ENCODE measurements at places on chromosomes 1 and 21.

- DNase-seq: no peak
These were observed 52.5 kb downstream of the POU2F1 start for GRCh38 chr1:167273027-167273800.

DNA sequence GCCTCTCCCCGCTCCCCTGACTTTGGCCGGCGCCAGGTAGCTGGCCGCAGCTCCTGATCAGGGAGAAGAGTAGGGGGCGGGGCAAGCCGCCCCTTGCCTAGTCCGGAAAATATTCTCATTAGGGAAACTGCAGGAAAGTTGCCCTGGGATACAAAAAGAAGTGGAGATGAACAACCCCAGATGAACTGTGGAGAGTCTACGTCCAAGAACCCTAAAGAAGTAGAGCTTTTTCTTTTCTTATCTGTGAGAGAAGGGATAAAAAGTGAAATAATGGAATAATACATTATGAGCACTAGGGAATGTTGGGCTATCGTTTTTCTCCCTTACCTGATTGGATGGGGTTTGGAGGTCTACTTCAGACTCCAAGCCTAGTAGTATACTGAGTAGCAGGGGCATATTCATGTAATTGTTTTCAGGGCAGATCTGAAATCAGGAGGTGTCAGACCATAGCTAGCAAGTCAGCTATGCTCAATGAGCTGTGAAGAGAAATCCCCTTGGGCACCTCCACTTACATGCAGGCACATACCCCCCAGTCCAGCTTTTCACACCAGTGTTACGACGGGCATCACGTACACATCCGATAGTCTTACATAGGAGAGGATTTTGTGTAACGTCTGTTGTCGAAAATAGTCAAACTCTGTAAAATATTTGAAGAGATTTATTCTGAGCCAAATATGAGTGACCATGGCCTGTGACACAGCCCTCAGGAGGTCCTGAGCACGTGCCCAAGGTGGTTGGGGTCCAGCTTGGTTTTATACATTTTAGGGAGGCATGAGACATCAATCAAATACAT lies 1.7 kb upstream of the DUSP10 start:
- DNase-seq: no peak

DNA sequence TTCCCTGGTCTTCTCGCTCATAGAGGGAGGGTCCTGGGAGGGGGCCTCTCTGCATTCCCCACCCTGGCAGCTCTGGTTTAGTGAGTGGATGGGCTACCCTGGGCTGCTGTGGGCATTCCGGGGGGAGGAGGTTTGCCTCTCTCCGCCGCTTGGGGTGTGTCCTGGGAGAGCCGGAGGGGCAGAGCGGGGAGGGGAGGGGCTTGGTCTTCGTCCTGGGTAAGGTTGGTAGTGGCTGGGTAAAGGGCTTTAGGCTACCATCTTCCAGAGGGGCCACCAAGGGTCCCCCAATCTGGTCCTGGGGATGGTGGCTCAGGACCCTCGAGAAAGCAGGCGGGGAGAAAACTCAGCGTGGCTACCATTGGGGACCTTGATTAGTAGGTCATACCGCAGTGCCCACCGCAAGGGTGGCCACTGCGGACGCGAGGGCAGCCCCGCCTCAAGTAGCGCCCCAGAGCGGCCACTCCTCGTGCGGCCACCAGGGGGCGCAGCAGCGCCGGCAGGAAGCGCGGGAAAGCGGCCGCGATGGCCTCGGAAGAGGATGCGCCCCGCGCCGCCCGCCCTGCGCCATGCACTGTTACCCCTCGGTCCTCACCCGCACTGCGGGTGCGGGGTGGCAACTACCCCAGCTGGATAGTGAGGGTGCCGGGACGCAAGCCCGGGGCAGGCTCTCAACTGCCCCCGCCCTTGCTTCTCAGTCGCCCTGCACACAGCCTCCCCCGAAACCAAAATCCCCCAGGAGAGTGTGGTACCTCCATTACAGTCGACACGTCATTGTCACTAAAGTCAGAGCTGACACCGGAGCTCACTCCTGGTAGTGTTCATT lies 44.1 kb upstream of the SLC25A33 start:
- DNase-seq: peak; percentile 25

DNA sequence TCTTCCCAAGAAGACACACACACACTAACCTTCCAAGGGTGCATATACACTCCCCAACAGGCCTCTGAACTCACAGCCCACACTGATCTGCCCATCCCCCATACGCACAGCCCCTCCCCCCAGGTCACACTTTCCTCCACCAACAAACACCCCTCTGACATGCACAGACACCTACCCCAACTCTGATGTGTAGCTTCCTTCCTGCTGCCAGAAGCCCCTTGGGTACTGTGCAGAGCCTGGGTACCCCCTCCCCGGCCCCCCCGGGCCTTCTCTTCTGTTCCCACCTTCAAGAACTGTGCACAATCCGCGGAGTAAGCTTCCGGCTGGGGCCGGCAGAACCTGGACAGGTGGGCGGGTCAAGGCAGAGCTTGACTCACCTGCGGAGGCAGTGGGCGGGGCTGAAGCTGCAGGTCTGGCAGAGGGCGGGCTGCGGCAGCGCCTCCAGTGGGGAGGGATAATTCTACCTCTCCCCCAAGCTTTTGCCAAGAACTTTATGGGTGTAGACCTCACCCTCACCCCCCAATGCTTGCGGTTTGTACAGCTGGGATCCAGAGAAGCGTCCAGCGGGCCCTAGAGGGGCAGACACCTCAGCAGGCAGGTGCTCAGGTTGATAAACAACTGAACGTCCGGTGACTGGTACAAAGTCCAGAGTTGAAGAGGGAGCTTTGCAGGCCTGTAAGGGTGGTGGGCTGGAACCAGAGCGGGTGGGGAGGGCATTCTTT lies at the start of gene C1orf210:
Gene C1orf210 (minus strand): TSS at position 313 of the 722 bp plus-strand sequence. CDS start 2,311 bp downstream, outside the sequence.
- DNase-seq: no peak

- no peak for DNase-seq
These were observed 39.7 kb downstream of the MAP3K21 start for GRCh38 chr1:233367057-233367803.

- no peak for DNase-seq
These were observed 9.9 kb upstream of the PLEKHG5 start for GRCh38 chr1:6501279-6501813.

DNA sequence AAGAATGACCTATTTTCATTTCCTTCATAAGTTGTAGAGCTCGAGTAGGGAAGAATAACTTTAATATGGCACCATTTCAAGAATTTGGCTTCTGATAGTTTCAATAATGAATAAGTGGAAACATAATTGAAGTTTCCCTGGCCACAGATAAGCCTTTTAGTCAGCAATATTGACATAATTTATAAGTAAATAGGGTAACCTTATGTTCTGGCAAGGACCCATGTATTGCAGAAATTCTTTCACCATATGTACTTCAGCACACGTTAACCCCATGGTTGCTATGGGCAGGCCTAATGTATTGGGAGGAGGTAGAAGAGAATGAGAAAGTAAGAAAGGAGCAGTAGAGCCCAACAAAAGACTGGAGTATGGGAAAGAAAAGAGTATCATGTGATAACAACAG lies 25.4 kb downstream of the MDM4 start:
- DNase-seq: no peak

GRCh38 chr1:176691251-176692228 lies 228.6 kb downstream of the PAPPA2 start:
- DNase-seq: no peak

DNA sequence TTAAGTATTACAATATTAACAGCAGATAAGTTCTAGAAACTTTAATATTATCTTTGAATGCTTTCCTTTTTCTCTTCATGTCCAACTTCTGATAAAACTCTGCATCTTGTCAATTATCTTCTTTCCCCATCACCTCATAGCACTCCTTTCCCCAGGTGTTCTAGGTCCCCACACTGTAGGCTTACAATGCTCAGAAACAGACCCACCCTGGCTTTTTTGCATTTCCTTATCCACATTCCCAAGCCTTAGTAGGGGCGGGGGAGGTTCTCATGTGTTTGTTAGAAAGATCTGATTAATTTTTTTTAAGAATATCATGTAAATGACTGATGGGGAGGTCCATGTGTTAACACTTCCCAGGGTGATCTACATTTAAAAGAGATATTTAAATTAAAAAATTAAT lies 63.9 kb downstream of the PLPPR4 start:
- DNase-seq: no peak

DNA sequence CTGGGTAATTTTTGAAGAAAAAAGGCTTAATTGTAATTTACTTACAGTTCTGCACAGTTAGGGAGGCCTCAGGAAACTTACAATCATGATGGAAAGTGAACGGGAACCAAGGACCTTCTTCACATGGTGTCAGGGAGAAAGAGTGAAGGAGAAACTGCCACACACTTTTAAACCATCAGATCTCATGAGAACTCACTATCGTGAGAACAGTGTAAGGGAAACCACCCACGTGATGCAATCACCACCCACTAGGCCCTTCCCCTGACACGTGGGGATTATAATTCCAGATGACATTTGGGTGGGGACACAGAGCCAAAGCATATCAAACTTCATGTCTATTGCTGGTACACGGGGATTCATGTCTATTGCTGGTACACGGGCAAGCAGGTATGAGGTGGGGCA lies 5.3 kb upstream of the SFT2D2 start:
- no peak for DNase-seq

DNA sequence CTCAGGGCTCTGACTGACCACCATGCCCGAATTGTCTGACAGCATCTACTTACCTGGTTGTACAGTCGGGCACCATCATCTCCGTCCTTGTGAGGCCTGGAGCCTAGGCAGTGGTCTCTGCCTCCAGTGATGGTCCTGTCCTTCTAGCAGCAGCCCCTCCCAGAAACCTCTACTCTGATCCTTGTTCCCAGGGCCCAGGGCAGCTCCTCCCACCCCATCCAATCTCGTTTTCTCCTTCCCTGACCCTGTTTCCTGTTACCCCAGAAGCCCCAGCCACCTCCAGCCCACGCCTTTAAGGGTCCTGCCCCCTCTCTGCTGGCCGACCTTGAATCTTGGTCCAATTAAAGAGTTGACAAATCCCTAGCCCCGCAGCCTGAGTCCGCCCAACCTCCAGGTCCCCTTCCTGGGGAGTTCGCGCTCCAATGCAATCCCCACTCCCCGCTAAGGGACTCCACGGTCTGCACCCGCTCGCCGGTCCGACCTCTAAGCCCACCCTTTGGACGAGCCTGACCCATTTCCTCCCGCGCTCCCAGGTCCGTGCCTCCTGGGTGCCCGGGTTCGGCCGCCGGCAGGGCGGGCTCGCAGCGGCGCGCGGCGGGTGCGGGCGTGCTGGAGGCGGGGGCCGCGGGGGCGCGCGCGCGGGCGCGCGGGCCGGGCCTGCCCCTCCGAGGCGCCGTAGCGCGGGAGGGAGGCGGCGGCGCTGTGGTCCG lies at the start of gene B4GALT2:
Gene B4GALT2 (plus strand): TSS at position 660 of the 710 bp plus-strand sequence. CDS start 1,951 bp downstream, outside the sequence.
- DNase-seq: no peak

DNA sequence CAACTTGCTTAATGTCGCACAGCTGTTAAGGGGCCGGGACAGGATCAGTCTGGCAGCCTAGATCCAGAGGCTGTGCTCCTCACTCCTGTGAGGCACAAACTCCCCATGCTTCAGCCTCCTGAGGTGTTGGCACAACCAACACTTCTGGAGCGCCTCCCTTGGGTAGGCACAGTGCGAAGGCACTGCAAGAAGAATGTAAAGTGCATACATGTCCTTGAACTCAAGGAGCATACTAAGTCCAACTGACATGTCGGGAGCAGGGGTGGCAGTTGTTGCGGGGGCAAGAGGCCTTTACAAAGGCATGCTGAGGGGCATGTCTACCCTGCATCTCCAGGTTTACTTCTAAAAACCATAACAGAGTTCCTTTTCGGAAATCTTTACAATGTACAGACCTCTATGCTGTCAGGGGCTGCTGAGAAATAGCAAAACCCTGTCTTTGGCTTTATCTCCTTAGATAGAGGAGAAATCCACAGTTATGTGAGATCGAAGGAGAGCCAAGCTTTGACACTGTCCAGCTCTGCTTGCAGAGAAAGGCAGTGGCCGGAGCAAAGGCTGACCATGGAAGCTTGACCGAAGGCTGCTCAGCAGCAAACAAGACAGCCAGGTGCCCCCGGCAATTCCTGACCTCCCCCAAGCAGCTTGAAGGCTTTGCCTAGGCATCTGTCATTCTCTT lies 93.9 kb downstream of the CDC7 start:
- no peak for DNase-seq

GRCh38 chr1:67429011-67429527 lies 1.1 kb downstream of the SERBP1 start:
- no peak for DNase-seq

GRCh38 chr1:192518700-192519099 lies 56.9 kb upstream of the RGS1 start:
- no peak for DNase-seq

- no peak for DNase-seq
These were observed 56.2 kb upstream of the GNG12 start for GRCh38 chr1:67889466-67889865.

DNA sequence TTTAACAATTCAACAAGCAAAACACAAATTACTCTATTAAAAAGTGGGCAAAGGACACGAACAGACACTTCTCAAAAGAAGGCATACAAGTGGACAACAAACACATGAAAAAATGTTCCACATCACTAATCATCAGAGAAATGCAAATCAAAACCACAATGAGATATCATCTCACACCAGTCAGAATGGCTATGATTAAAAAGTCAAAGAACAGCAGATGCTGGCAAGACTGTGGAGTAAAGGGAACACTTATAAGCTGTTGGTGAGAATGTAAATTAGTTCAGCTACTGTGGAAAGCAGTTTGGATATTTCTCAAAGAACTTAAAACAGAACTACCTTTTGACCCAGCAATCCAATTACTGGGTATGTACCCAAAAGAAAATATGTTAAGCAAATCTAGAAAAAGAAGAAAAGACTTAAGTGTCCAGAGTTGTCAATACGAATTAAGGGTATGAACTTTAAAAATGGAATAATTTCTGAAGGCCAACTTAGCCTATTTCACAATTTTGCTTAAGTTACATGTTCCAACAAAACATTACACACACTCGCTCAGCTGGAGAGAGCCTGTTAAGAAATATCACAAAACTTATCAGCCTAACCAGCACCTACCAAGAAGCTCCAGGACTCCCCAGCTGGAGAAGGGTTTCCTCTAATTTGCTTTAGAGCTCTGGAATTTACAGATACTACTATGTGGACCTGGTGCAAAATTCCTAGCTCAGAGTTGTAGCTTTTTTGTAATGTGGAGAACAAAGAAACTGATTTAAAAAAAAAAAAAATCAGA lies 232.1 kb downstream of the DUSP10 start:
- no peak for DNase-seq

DNA sequence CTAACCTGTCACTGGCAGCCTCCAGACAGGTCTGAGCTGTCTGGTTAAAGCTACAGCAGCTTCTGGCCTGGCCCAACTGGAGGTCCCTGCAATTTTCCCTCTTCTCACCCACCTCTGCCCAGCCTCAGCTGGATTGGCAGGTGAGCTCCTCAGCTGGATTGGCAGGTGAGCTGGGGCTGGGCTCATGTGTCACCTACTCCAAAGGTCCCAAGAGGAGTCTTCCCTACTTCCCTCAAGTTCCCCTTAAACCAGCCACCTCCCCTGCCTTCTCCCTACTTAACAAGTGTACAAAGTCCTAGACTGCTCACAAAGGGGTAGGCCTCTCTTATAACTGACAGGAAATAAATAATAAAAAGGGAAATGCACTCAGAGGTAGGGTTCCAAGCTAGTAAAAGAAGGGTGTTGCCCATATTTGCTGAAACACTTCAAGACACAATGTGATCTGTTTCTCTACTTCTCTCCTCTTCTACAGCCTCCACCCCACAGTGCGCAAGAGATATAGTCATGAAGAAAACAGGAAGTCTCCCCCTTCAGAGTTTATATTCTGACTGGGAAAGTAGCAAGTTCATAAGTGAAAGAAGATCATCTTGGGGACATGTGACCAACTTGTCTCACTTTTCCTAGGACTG lies at the start of gene GPA33:
Gene GPA33 (minus strand): TSS at position 64 of the 629 bp plus-strand sequence. CDS start 90 bp downstream, outside the sequence.
- no peak for DNase-seq

GRCh38 chr1:154716614-154717527 lies 108.9 kb upstream of the ADAR start:
- no peak for DNase-seq

Data from T-helper 22 cell (primary cell).